ENCODE measurements at places on chromosomes 12 and 14. TPM values are rescaled to one million over a fixed set of nuclear protein-coding genes. Genes with fewer than 3 reads are reported as not detected.

Gene GZMH
- not detected for total RNA-seq

Gene PDZRN4
- not detected for total RNA-seq

Gene BBOF1
- total RNA-seq: 2.7 TPM

Gene TRHDE
- 0.19 TPM for total RNA-seq

Gene KRT8
- total RNA-seq: 3,286 TPM

Gene ZDHHC22
- 0.37 TPM for total RNA-seq

Gene CCDC197
- not detected for total RNA-seq

Gene GALNT8
- not detected for total RNA-seq

Gene PLEKHH1
- total RNA-seq: 4.3 TPM

Gene SIX1
- 7.8 TPM for total RNA-seq

Gene MGAT4C
- 0.09 TPM for total RNA-seq

Gene SYCP3
- not detected for total RNA-seq

All from A549 treated with CpdA at 1 μM for 4 hours (cell line).